ENCODE measurements at places on chromosomes 4 and X.

GRCh38 chr4:36322921-36323354 lies 41.5 kb downstream of the DTHD1 start:
- peak; percentile 14 for DNase-seq

GRCh38 chrX:13468096-13468495 lies 101.3 kb upstream of the EGFL6 start:
- no peak for DNase-seq

DNA sequence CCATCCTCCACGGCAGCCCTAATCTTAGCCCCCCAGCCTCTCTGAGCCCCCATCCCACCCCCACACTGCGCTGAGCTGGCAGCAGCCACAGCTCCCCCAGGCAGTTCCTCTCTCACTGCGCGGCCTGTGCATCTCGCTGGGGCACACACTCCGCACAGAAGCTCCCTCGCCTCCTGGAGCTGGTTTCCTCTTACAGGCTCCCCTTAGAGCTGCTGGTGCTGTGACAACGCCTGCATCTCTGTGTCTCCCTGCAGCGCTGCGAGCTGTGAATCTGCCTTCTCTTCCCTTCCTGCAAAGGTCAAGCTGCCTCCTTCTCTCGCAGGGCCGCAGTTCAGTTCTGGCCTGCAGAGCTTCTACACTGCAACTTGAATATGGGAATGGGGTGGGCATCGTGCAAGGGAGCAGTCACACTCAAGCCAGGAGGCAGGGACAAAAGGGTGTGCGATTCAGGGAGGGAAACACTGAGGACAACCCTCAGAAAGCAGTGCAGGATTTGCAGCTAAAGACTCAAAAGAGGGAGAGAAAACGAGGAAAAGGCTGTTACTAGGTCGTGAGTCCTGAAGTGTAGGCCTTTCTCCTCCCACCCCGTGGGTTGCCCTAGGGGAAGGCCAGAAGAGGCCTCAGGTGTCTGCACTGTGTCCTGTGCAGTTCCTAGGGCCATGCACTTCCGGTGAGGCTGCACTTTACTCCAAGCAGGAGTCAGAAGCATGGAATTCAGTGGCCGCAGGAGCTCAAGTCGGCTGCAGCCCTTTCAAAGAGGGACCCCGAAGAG lies 87.0 kb downstream of the BCOR start:
- DNase-seq = no peak

GRCh38 chr4:123889507-123889906 lies 492.9 kb downstream of the SPRY1 start:
- DNase-seq = no peak

- no peak for DNase-seq
Measured at GRCh38 chr4:41322617-41323016, 65.9 kb downstream of the UCHL1 start.

DNA sequence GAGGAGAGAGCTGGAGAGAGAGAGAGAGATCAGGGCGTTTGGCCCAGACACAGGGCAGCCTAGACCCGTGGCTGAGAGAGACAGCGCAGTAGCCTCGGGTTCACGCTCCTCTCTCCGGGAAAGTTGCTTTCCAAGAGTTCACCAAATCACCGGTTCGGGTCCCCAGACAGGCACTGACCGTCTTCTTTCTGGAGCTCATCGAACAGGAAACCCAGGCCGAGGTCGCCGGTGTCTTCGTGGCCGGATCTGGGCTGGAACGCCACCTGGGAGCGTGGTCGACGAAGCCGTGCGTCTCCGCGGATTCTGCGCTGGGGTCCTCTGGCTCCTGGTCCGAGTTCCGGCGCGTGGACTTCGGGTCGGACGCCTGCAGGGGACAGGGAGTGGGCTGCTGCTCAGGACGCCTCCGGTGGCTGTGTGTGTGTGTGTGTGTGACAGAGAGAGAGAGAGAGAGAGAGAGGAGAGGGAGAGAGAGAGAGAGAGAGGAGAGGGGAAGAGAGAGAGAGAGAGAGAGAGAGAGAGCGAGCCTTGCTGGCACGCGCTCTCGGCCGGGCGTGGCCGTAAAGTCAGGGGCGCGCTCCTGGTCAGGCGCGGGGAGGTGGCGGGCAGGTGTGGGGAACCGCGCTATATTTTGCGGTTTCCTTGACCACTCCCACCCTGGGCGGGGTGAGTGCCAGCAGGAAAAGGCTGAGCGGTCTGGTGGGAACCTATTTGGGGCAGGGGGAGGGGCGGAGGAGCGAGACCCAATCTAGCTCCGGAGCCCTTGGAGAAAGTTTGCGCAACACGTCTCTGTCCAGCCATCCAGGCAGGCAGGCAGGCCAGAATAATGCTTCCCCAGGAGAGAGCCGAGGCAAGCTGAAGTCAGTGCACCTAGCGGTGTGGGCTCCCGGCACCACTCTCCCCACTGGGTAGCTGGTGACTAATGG lies 62.1 kb downstream of the RHOXF2B start:
- no peak for DNase-seq

GRCh38 chr4:911871-912490 lies 20.1 kb downstream of the GAK start:
- DNase-seq = no peak

DNA sequence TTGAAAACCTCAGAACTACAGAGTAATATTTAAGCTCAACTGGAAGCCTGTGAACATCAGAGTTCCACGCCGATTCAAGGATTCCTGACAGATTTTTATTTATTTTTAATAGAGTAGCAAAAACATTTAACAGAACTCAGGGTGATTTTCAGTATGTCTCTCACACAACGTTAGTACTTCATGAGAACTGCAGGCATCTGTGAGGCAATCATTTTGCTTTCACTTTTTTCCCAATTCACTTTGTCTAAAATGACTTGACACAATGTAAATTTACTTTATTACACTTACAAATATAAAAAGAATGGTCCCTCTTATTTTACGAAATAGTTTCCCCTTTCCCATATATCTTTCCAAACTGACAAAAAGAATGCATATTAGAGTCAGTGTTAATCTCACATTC lies 869.5 kb upstream of the EPHA5 start:
- no peak for DNase-seq

DNA sequence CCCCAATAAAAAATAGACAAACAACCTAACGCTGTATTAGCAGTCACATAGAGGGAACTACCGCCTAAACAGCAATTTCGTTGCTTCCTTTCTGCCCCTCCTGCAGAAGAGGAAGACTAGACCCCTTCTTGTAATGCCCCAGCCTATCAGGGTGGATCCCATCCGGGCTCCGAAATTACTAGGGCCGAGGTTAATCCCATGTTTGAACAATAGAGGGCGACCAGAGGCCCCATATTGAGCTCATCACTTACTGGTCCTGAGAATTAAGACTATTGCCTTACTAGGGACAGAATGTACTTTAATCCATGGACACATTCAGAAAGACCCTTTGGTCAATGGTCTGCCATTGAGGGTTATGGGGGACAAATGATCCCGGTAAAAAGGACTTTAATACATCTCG lies 11.8 kb upstream of the ZNF630 start:
- peak; percentile 5 for DNase-seq

- no peak for DNase-seq
Measured at GRCh38 chr4:173478201-173478912, 51.7 kb downstream of the HAND2 start.

DNA sequence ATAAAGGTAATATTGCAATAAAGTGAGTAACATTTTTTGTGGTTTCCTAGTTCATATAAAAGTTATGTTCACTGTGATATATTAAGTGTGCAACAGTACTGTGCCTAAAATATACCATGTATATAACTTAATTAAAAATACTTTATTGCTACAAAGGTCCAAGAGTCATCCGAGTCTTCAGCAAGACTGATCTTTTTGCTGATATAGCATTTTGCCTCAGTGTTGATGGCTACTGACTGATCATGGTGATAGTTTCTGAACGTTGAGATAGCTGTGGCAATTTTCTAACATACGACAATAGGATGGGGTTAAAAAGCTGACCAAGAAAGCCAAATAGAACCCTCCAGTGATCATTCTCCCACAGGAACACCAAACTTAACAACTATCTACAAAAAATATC lies 1302.7 kb downstream of the TECRL start:
- DNase-seq = no peak

DNA sequence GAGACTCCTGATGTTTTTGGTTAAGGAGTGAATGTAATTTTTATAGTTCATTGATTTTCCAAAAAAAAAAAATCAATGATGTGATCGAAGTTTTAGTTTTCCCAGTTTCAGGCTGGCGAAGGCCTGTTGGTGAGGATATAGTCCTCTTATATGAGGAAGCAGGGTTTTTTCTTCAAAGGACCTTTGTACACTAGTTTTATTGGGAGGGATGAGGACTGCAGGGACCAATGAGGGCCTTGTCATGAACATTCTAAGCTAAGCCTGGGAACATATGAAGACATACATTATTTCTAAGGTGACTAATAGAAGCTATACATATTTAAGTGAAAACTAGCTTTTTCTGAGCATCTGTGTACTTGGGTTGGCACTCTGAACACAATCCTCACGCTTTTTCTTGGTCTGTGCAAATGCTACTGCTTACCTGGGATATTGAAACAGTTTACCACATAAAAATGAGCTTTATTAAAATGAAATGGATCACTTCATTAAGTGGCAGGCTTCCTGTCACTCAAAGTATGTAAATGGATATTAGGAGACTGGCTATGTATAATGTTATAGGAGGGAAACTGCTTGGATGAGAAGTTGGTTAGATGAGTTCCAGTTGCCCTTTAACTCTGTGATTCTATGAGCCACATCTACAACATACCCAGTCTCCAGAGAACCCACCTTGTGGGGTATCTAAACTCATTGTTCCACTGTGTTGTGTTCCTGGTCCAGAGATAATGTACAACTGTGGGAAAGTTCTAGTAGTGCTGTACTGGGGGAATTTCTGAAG lies 43.5 kb downstream of the SLC4A4 start:
- no peak for DNase-seq

DNA sequence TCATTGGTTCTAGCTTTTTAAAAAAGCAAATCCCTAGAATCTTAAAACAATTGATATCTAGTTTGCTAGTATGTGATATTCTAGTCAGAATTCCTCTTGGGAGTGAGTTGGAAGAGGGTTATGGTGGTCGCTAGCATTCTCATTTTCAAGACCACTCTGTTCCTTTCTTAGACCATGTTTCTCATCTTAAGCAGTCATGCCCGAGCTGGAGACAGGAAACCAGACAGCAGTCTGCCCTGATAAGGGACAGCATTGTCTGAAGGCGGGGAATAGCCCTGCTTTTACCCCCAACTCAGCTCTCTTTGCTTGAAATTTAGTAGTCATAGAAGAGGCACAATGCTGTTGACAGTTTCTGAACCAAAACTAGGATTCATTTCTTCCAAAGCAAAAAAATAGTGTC lies 5.2 kb downstream of the KLF3 start:
- no peak for DNase-seq

- DNase-seq = no peak
Measured at GRCh38 chr4:3234171-3235029, 14.6 kb upstream of the MSANTD1 start.

DNA sequence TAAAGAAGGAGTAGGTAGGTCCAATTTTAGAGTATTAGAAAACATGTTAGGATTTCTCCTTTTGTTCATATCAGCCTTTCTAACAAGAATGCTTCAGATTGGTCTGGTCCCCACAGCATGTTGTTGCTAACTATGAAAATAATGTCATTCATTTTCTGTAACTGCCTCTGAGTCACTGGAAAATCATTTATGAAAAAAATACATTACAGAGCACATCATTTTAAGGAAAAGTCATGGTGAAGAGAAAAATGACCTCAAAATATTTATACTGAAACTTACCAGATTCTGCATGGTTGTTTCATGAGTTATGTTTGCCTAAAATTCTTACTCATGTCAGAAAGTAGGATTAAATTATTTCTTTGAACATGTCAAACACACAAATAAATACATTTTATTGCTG lies 35.2 kb downstream of the DTHD1 start:
- no peak for DNase-seq

GRCh38 chrX:38664285-38664684 lies 102.9 kb downstream of the TSPAN7 start:
- no peak for DNase-seq

DNA sequence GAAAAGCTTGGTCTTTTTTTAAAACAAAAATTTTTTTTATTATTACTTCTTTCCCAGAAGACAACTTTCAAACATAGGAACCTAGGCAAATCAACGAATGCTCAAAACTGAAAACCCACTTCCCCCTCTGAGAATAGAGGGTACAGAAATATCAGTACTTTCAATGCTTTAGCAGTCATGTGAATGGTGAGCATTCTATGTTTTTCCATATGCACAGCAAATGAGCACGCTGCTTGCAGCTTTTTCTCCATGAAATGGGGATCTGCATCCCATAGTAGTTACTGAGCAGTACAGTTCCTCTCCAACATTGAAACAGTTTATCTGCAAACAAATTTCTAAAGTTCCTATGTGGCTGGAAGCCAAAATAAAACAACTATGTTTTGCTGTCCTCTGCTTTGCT lies 108.4 kb upstream of the BMP2K start:
- DNase-seq = no peak

GRCh38 chrX:18833071-18833731 lies 125.8 kb downstream of the PPEF1 start:
- DNase-seq = no peak

DNA sequence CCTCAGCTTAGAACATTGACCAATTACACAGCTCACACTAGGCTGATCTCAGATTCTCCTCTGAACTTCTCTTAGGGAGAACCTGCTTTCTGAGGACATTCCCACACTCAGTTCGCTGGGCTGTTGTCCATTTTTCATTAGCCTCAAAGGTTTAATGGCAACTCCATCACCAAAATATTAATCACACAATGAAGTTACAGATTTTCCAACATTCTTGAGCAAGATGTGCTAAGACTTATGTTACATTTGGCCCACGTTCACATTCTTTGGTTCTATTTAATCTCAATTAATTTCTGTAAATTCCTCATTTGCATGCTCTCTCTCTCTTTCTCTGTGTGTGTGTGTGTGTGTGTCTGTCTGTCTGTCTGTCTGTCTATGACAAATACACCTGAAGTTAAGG lies 82.3 kb upstream of the EDNRA start:
- DNase-seq = no peak

- no peak for DNase-seq
Measured at GRCh38 chr4:173415092-173415491, 16.2 kb upstream of the SCRG1 start.

DNA sequence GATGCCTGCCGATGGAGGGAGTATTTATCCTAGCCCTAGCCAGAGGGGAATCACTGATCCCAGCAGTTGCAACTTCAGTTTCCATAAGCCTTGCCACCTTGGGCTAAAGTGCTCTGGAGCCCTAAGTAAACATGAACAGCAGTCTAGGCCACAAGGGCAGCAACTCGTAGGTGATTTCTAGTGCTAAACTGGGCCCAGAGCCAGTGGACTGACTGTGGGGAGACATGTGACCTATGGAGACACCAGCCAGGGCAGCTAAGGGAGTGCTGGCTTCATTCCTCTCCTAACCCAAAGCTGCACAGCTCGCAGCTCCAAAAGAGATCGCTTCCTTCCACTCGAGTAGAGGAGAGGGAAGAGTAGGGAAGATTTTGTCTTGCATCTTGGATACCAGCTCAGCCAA lies 120.8 kb upstream of the MAGEA10 start:
- no peak for DNase-seq

- no peak for DNase-seq
Measured at GRCh38 chrX:9133426-9133825, 99.5 kb upstream of the FAM9B start.

DNA sequence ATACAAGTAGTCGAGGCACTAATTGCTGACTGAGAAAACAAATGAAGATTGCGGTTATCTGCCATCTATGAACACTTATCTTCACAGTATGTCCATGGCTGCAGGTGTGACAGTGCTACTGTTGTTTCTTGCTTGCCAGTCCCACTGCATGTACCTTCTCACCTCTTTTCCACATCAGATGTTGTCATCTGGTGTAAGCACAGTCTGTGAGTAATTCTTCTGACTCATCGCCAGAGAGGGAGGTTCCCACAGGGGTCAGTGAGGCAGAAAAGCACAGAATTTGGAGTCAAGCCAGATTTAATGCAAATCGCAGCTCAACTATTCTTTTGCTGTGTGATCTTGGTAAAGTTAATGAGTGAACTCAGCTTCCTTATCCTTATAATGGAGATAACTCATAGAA lies 144.4 kb downstream of the GLRA2 start:
- no peak for DNase-seq

Data from effector CD4-positive, alpha-beta T cell (primary cell).